ENCODE measurements at places on chromosomes 3 and 15. TPM values are rescaled to one million over a fixed set of nuclear protein-coding genes. Genes with fewer than 3 reads are reported as not detected.

Gene FANCD2OS
- not detected for total RNA-seq

- DNase-seq: peak; percentile 88
These were observed 8.2 kb downstream of the SLC6A6 start for GRCh38 chr3:14410503-14411165.

GRCh38 chr3:18111796-18112232 lies 313.3 kb downstream of the SATB1 start:
- peak; percentile 25 for DNase-seq

DNA sequence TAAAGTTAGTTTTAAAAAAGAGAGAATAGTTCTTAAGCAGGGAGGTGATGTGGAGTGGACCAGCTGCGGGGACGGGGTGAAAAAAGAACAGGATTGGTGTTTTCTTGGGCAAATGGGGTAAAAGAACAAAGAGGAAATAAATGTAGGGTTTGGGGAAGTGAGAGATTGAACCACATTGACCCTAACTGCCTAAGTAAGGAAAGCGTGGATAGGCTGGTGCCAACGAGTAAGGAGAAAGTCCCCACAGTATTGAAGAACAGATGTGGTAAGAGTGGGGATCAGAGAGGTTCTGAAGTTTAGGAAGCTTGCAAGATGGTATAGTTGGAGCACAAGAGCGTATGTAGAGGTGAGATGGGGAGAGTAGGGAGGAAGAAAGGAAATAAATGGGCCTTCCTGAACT lies 17.0 kb downstream of the IREB2 start:
- DNase-seq: no peak

DNA sequence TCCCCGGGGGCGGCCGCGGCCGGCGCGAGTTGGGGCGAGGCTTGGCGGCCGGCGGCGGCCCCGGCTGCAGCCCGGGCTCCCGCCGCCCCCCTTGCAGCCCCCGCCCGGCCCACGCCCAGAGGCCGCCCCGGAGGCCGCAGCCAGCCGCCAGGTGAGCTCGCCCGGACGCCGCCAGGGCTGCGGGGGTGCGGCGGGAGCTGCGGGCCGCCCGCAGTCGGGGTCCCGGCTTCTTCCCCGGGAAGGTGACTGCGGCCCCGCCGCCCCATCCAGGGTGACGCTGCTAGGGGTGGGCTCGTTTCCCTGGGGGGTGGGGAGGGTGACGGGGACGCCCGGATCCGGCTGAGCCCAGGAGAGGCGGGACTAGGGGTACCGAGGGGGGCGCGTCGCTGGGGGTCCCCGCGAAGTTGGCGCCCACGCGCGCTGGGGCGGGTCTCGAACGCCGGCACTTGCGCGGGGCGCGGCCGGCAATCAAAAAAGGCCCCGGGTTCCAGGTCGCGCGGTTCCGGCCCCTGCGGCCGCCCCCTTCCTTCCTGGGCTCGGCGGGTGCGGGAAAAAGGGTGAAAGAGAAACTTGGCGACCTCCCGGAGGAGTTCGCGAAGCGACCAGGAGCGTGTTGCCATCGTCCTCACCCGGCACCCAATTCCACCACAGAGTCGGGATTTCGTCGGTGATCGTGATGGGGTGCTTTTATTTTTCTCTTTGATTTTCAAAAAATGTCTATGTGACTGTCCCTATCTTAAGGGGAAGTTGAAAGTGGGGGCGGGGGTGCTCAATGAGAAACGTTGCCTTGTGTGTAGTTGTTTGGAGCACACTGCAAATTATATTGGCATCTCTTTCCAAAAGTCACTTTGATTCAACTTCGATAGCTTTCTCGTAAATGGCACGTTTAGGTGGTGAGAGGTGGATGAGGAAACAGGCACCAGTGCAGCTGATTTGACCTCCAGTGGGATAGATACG lies 619 bp downstream of the ATXN7 start:
- peak; percentile 49 for DNase-seq

DNA sequence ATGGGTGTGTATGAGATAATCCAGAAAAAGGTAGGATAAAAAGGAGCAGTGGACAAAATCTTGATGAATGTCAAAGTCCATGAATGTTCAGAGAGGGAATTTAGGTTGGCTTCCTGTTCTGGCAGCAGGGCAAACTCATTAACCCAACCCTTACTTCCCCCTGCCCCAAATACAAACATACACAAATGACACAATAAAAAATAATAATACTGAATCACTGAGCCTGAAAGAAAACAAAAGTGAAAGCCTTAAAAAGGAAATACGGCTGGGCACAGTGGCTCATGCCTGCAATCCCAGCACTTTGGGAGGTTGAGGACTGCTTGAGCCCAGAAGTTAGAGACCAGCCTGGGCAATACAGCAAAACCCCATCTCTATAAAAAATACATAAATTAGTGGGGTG lies 62.9 kb downstream of the GPR176 start:
- DNase-seq: no peak

DNA sequence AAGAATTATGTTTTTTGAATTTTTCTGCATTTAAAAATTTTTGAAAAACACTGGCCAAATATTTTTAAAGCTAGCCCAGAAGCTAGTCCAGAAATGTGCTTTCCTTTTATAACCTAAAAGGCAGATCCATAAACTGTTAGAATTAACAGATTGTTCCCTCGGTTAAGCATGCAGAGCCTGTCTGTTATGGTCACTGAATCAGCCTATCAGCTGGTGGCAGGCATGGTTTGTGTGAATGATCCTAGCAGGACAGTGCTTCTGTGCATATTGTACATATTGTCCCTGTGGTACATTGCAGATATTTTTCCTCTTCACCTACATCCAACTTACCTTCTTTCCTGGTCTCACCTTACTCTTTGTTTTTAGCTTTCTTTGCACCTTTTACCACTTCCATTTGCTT lies 53.3 kb downstream of the RARB start:
- DNase-seq: no peak

DNA sequence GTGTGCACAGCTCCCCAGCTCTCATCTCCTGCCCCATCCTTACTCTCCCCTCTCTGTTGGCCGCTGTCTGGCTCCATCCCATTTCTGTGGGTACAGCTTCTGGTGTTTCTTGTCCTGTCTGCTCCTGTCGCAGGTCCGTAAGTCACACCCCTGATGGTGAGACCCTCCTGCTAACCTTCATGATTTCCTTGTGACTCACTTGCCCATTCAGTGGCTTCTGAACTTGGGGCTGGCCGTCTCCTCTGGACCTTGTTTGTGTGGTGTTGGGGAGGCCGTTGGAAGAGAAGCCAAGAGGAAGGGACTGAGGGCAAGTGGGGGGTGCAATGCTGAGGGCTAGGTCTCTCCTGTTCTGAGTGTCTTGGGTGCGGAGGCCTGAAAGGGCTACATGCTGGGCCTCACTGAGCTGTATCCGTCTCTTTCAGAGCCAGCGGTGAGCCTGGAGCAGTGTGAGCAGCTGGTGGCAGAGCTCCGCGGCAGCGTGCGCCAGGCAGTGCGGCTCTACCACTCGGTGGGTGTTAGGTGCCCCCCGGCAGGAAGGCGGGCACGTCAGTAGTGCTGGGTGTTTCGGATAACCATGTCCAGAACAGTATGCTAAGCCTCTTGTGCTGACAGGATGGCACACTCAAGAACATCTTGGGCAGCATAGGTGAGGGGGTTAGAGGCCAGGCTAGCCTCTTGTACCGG lies 3.7 kb upstream of the JMJD7 start:
- no peak for DNase-seq

DNA sequence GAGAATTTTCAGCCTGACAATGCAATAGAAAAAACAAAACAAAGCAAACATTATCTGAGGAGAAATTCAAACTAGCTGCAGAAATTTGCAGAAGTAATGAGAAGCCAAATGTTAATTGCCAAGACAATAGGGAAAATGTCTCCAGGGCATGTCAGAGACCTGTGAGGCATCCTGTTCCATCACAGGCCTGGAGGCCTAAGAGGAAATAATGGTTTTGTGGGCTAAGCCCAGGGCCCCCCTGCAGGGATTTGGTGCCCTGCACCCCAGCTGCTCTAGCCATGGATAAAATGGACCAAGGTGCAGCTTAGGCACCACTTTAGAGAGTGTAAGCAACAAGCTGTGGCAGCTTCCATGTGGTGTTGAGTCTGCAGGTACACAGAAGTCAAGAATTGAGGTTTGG lies 401.2 kb upstream of the NECTIN3 start:
- DNase-seq: no peak

Measured in MG63 (cell line).